ENCODE measurements at places on chromosomes 2 and 18.

GRCh38 chr2:172081221-172082022 is 3.9 kb upstream of the DLX1 start:
- no peak for DNase-seq

- DNase-seq, result no peak
These were observed 1.1 kb upstream of the NEMP2 start for GRCh38 chr2:190535586-190535985.

- no peak for DNase-seq
These were observed 488.3 kb downstream of the DLGAP1 start for GRCh38 chr18:3966642-3967358.

- no peak for DNase-seq
These were observed 269.5 kb downstream of the SOCS6 start for GRCh38 chr18:70558371-70558770.

DNA sequence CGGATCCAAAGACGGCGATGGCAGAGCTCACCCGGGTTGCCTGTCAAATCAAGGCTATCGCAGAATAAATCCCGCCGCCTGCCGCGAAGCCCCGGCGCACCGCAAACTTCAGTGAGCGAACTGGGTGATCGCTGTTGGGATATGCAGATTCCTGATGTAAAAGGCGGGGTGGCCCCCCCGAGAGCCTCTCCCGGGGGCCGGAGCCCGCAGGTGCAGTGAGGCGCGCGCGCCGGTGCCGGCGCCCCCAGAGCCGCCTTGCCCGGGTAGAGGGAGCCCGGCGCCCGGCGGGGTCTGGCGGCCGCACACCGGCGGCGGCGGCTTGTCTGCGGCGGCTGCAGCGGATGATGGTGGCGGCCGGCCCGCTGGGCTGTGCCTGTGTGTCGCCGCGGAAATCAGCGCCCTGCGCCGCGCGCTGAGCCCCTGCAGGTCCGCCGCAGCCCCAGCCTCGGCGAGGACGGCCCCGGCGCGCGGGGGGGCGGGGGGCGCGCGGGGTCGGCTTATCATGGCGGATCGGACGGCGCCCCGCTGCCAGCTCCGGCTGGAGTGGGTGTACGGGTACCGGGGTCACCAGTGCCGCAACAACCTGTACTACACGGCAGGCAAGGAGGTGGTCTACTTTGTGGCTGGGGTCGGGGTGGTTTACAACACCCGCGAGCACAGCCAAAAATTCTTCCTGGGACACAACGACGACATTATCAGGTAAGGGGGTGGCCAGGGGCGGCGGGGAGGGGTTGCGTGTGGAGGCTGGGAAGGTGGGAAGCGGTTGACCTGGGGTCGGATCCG is 1.3 kb downstream of the EML6 start:
- no peak for DNase-seq

GRCh38 chr2:35963824-35964223 is 391.8 kb upstream of the CRIM1 start:
- DNase-seq, result no peak

GRCh38 chr2:104784264-104784663 is 69.7 kb upstream of the POU3F3 start:
- DNase-seq, result no peak

DNA sequence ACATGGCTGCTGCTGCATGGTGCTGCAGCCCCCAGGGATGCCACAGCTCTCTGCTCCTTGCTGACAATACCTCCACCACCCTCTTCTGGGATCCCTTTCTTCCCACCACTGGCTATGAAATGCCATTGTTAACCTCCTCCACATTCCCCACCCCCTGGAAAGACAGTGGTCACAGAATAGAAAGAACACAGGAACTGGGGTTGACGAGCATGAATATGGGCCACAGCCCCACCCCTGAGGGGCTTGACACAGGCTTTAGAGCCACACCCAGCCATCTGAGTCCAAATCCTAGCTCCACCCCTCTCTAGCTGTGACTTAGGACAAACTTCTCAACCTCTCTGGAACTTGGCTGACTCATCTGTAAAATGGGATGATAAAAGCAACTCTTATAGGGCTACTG is 47.3 kb downstream of the TMEM163 start:
- DNase-seq, result no peak

- DNase-seq, result no peak
These were observed 223.1 kb upstream of the FBXO11 start for GRCh38 chr2:48129293-48129950.

GRCh38 chr2:87403893-87404175 is 344.1 kb upstream of the PLGLB2 start:
- DNase-seq, result no peak

GRCh38 chr2:203360833-203361430 is 32.7 kb downstream of the ABI2 start:
- no peak for DNase-seq

- no peak for DNase-seq
These were observed 145.9 kb upstream of the FHL2 start for GRCh38 chr2:105544591-105545377.

DNA sequence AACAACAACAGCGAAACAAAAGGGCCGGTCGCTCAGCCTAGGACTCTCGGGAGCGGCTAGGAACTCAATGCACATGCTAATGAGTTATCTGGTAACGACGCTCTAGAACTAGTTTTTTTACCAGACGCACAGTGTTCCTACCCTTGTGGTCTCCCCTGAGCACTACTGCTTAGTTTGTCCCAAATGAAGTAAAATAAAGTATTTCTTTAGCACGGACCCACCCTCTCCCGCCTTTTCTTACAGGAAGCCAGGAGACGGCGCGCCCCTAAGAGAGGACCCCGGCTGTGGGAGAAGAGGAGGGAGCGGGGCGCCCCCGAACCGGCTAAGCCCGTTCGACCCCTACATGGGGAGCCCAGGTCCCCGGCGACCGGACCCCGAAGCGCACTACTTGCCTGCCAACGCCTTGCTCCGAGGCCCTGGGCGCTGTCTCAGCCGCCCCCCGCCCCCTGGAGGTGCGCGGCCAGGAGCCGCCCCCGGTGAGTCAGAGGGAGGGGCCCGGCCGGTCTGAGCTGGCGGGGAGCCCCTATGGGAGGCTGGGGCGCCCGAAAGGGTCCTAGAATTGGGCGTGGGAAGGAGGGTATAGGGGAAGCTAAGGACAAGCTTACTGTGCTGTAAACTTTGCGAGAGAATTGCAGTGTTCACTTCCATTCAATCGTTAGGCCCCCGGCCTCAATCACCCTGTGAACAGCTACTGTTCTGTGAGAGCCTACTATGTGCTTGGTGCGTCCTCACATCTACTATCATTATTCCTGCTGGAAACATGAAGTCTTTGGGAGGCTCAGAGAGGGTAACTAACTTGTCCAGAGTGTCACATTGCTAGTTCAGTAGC is 3.6 kb upstream of the CAPG start:
- no peak for DNase-seq

All from stimulated activated CD4-positive, alpha-beta T cell treated with anti-CD3 and anti-CD28 coated beads, Interleukin-12 subunit alpha, Interleukin-12 subunit beta, amount 100 ng/mL, for 24 hours (primary cell).